ENCODE measurements at places on chromosomes 11 and 22.
A peak's percentile ranks its signal among the peaks of the same experiment; 100 is the strongest.

- DNase-seq, result no peak
Measured at GRCh38 chr11:119107538-119108145, 498 bp downstream of the C2CD2L start.

GRCh38 chr22:28030473-28030872 lies 111.4 kb upstream of the PITPNB start:
- no peak for DNase-seq

GRCh38 chr11:102386136-102386734 lies 39.2 kb downstream of the BIRC2 start:
- no peak for DNase-seq

DNA sequence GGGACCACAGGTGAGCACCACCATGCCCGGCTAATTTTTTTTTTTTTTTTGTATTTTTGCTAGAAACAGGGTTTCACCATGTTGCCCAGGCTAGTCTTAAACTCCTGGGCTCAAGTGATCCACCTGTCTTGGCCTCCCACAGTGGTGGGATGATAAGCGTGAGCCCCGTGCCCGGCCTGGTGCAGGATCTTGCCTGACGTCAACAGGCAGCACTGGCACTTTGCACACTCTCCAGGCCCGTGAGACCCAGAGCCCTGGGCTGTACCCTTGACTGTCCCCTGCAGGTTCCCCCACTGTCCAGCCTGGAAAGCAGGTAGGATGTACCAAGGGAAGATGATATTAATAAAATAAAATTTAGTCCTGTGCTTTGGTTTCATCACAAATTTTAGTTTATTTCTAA lies 29.1 kb upstream of the PANX2 start:
- no peak for DNase-seq

- no peak for DNase-seq
Measured at GRCh38 chr11:26063915-26064314, 268.0 kb upstream of the ANO3 start.

DNA sequence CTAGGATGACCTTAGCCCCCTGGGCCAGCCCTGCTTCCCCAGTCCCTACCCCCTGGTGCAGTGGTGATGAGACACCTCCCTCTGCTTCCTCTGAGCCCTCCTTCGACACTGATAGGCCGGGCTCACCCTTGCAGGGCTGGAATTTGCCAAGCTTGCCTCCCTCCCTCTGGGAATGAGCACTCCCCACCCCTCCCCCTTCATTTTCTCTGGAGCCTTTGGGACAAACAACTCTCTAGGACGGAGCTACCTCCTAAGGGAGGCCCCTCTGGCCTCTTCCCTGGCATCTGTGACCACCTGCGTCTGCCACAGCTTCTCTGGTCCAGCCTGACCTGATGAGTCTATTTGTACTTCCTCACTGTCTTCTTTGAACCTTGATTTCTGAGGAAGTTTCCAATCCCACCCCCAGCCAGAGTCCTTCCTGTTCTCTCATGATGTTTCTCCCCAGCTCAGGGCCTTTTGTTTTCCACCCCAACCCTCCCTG lies 53.3 kb upstream of the ADA2 start:
- no peak for DNase-seq

GRCh38 chr11:119782739-119783072 lies 53.7 kb upstream of the NECTIN1 start:
- DNase-seq, result no peak

DNA sequence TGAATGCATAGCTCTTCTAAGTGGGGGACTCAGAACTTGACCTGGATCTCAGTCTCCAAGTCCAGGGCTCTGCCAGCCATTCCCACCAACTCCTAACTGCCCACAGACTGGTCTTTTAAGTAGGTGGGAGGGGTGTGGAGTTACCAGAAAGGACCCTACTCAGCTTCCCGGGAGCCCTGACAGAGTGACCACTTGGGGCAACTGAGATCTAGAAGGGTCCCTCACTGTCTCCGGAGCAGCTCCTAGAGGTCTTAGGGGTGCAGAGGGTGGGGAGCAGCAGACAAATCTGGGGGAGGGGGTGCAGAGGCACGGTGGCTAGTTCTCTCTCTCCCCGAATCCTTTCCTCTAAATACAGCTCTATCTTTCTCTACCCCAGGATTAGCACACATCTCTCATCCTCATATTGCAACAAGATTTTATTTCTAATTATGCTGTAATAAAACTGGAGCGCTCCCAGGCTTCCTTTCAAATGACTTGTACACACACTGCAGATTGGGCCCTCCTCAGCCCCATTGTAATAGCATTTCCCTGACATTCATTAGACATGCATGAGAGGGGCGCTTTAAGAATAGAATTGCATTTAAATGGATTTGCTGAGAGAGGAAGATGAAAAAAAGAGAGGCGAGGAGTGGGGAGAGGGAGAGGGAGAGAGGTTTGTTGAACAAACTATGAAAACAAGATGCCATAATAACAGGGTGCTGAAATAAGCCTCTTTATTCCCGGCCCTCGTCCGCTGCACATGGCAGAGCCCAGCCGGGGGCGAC lies 219.0 kb downstream of the CEP164 start:
- DNase-seq, result no peak

GRCh38 chr11:67284811-67285540 lies 4.1 kb upstream of the ANKRD13D start:
- DNase-seq, result no peak

GRCh38 chr11:44003736-44004451 lies 43.9 kb upstream of the ACCSL start:
- DNase-seq, result no peak

DNA sequence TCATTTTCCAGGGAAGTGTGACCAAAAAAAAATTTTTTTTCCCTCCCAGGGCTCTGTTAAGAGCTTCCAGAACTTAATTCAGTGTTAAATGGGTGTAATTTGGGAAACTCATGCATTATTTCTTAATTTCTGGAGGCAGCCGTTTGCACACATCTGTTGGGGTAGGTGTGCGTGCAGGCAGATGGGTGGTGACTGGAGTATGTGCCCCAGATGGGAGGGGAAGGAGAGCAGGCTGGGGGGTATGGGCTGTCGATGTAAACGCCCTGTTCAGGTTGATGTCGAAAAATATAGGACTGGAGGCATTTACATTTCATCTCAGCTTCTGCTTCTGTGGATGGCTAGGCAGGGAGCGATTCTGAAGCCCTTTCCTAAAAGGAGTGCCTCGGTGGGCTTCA lies 13.7 kb upstream of the SHISAL1 start:
- DNase-seq, result no peak

DNA sequence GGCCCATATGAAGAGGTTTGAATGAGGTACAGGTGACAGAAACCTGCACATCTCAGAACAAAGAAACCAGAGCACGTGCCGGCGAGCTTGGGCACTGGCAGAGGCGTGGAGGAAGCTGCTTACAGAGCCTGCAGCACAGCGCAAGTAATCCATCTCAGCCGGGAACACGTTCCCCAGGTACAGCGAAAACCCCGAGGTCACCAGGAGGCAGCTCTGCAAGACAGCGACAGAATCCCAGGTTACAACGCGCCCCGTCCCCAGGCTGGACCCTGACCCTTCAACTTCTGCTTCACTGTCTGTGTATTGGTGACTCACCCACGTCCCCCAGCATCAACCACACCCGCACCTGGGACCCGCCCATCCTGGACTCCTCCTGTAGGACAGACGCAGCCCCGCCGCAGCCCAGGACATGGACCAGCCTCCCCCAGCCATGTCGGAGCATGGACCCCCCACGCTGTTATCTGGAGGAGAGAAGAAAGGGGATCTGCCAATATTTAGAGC lies 2.2 kb downstream of the MLC1 start:
- no peak for DNase-seq

DNA sequence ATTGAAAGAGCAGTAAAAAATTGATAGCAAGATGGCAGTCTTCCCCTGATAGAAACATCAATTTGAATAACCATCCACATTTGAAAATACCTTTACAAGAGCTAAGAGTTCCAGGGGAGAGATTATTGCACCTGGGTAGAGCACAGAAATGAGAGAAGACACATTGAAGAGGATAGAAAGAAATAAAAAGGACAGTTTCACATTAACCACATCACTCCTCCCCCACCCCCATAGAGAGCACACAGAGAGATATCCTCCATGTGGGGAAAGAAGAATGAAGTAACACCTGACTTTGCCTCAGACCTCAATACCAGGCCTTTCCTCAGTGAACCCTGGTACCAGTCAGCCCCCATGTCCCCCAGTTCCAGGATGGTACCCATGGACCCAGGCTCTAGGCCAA lies 486.7 kb downstream of the FAM181B start:
- DNase-seq, result no peak

- DNase-seq, result no peak
Measured at GRCh38 chr22:41302811-41303210, 1.5 kb downstream of the ZC3H7B start.

DNA sequence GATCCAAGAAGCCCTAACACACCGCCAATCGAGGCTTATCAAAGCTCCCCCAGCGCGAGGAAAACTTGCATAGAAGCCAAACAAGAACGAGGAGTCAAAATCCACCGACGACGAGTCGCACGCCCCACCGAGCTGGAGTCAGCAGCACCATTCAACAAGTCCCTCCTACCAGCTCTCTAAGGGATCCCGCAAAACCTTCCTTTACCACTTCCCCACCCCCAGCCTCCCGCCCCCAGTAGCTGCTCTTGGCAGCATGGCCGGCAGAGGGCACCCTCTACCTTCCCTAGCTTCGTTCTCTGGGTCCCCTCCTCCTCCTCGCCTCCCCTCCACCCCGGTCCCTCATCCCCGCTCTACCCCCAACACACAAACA lies 1.4 kb downstream of the BDNF start:
- peak; percentile 9 for DNase-seq

DNA sequence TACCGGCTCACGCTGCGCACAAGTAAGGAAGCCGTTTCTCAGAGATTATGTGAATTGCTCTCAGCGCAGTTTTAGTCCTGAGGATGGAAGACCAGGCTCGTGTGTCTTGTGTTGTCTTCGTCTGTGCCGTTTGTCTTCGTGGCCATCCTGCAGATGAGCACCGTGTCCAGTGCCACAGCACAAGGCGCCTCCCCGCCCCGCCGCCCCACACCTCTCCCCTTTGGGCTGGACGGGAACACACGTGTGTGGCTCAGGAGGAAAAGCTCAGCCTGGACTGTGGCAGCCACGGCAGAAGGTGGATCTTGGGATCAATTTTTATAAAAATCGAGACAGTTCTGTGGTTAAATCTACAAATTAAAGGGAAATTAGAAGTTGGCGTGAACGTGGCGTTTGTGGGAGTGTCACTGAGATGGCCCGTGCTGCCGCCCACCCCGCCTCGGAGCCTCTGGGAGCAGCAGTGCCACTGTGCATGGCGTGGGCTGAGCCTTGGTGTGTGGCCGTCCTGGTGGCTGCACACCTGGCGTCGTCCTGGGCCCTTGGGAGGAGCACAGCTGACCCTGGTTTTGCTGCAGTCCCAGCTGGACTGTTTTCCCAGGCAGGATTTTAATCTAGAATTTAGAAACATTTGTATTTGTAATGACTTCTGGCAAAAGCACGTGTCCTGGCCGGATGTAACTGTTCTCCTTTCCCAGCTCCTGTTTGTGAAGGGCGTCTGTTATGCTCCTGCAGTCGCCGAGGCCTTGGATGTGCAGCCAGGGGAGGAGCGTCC lies 25.8 kb downstream of the MUC6 start:
- no peak for DNase-seq

DNA sequence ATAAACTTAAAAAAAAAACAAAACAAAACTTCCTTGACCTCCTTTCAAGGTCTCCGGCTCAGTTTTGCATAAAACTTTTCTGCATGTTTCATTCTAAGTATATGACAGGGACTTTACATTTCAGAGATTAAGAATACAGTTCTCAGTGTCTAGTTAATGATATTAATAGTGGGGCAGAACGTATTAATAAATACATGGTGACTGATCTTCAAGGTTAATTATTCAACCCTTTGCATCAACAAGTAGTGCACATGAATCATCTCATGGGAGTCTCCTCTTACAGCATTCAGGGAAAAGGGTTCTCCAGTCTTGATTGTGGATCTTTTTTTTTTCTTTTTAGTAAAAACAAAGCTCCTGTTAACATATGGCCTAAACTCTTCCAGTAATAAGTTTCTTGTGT lies 146.8 kb downstream of the KIRREL3 start:
- no peak for DNase-seq

DNA sequence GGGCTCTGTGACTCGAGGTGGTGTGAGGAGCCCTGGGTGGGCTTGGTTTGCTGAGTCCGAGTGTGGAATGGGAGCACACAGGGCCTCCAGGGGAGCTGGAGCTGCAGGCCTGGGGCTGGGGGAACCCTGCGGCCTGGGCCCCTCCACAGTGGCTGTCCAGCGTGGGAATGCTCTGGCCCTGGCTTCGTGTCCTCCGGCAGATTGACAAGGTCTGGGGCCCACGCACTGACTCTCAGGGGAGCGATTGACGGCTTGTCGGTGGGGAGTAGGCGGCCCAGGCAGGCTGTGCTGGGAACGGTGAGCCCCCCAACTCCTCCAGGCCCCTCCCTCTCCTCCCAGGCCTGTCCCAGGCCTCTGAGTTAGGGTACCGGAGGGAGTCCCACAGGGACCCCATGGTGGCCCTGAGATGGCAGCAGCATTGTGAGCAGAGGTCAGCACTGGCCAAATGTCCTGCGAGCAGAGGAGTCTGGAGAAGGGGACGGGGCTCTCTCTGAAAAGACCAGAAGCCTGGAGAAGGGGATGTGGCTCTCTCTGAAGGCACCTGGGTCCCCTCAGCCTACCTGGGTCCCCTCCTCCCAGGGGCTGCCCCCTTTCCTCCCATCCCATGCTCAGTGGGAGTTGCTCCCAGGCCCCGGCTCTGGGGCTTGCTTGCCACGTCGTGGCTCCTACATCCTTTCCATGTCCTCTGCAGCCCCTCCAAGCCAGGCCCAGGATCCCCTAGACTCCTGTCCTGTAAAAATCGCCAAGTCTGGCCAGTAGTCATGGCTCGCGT lies 23.8 kb upstream of the MYEOV start:
- no peak for DNase-seq

GRCh38 chr22:31752096-31752847 lies 1.5 kb upstream of the DEPDC5 start:
- DNase-seq, result no peak

DNA sequence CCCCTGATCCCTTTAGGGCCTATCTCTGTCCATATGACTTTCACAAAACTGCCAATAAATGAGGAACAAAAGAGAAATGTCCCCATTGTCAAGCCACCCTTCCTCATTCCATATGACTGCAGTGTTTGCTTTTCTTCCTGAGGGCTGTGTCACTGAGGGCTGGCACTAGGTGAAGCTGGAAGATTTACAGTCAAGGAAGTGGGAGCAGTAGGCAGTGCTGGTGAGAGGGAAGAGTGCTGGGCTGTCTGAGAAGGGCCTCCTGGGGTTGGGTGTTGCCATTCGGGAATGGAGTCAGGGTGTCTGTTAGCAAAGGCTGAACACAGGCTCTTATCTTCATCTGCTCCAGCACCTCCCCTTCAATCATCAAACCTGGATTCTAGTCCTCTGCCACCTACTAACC lies 30.9 kb downstream of the INSC start:
- DNase-seq, result no peak

All from stimulated activated CD8-positive, alpha-beta memory T cell treated with anti-CD3 and anti-CD28 coated beads, Interleukin-4, amount 100 ng/mL, for 1 hour (primary cell).